A172 (cell line): ENCODE measurements at places on chromosomes 1 and 21.

GRCh38 chr1:55913565-55913964 lies 665.8 kb downstream of the PLPP3 start:
- DNase-seq: no peak

- peak; percentile 75 for DNase-seq
These were observed 75.0 kb downstream of the ATP6V1G3 start for GRCh38 chr1:198465201-198466144.

DNA sequence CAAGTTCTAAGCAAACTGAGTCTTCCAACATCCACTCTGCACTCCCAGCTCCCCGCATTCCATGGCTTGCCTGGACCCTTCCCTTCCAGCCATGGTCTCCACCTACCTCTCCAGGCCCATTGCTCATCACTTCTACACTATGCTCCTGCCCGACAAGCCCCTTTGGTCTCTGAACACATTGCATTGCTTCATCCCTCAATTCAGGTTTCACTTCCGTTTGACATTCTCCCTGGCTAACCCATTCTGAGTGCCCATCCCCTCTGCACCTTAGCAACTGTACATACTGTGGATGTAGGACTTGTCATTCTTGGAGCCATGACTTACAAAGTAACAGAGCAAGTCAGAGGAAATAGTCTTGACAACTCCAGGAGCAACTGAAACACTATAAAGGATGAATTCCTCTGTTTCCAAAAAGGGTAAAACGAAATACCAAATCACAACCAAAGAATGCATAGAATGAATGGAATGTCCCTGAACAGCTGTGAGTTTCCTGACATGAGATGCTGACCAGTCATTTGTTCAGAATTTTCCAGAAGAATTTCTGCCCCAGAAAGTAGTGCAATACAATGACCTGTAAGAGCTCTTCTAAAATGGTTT lies 66.7 kb downstream of the KCNJ6 start:
- DNase-seq: peak; percentile 84

GRCh38 chr1:229554886-229555621 lies 3.5 kb downstream of the ABCB10 start:
- DNase-seq: no peak

DNA sequence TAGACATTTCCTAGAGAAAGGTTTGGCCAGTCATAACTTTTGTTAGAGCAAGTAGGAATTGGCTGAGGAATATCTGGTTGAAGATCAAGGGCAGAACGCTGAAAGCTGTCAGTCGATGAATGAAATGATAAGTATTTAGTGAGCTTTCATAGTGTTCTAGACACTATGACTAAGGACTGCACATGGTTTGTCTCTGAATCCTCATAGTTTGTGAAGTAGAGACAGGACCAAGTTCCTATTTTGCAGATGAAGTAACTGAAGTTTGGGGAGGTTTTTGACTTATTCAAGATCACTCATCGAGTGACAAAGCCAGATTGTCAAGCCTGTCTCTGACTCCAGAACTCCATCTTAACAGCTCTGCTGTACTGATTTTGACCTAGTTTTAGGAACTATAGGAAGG lies 4.7 kb downstream of the ELOA start:
- no peak for DNase-seq

DNA sequence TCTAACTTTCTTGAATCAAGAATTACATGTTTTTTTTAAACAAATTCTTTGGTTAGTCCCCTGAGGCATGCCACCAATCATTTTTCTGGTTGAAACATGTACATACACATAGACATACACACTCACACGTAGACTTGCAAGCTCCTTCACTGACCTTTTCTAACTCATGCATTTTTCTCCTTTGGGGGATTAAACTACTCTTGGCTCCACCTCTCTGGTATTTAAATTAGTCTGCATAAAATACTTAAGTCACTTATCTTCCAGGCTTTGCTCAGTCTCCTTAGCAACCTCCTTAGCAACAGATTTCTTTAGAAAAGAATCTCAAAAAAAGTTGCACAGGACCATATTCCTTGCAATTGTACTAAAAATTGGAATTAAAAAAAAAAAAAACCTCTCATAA lies 440.9 kb upstream of the LRRC7 start:
- no peak for DNase-seq

DNA sequence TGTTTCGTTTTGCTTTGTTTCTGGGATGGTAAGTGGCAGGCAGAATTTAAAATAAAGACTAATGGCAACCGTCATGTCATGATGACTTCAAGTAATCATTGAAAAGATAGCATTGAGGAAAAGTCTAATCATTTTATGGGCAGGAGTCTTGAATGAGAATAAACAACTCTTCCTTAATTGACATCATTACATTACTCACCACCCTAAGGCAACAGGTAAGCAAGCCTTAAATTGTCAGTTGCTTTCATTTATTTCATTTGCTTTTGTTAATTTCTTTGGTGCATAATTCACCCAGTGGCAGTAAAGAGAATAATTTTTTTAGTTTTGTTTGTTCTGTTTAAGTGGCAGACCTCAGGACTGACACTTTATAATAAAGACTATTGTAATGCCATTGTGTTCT lies 669.0 kb downstream of the RWDD3 start:
- DNase-seq: no peak

DNA sequence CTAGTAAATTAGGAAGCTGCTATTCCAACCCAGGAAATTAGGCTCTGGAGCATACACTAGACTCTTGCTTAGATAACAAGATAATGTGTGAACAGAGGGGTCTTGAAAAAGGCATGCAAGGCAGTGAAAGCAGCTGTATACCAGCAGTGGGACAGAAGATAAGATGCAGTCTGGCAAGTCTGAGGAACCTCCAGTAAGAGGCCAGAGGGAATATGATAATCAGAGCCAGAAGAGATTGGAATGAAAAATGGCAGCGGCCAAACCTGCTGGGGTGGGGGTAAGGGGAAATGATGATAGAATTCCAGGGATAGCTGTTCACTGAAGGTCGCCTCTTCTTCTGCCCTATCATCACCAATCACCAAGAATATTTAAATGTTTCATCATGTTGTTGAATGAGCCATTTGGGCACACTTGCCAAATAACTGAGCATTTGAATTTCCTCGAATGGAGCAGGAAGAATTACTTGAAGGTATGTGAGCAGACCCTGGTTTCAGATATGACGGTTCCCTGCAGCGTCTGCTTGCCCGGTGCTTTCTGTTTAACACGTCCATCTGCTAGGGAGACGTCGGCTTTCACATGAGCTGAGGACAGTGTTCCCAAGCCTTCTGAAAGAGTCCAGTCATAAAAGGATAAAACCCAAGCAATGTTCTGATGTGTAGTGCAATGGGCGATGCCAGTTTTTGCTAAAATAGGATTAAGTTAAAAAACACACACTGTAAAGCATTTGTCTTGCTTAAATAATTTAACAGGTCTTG lies 173.3 kb downstream of the RWDD3 start:
- DNase-seq: no peak

- DNase-seq: no peak
These were observed 338.2 kb upstream of the VAMP3 start for GRCh38 chr1:7432900-7433380.

DNA sequence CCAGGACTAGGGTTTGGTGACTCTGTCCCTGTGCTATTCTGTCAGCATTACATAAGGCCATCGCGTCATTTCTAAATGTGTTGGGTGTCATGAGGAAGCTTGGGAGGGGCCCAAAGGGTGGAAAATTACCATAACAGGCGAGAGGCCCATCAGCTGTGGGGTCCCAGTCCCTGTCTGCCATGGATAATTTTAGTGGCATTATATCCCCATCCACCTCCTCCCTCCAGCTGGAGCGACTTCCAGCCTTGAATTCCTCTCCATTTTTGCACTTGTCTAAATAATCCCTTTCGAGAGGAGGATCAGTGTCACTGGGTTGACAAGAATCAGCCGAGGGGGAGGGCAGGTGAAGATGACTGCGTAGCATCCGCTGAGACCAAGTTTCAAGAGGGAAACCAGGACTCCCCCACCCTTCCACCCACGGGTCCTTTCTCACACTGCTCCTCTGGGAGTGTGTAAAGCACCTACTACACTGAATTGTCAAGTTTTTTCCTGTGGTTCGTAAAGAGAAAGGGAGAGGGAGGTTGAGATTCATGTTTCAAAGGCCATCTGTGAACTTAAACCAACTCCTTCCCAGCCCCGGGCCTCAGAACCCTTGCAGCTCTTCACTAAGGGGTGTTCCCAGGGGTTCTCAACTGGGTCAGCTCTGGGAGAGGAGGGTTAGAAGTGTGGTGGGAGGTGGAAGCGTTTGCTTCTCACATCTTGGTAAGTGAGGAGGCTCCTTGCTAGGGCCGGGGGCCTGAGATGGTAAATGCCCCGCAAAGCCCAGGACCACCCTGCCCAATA lies 29.2 kb downstream of the VASH2 start:
- no peak for DNase-seq

- no peak for DNase-seq
These were observed 54.4 kb downstream of the KCNAB2 start for GRCh38 chr1:6099787-6100765.

GRCh38 chr1:17276568-17276967 lies 27.7 kb downstream of the PADI3 start:
- DNase-seq: peak; percentile 60

- DNase-seq: no peak
These were observed 6.2 kb downstream of the ADAMTSL4 start for GRCh38 chr1:150555198-150555970.

GRCh38 chr1:64471218-64472039 lies 1.5 kb downstream of the CACHD1 start:
- DNase-seq: no peak

DNA sequence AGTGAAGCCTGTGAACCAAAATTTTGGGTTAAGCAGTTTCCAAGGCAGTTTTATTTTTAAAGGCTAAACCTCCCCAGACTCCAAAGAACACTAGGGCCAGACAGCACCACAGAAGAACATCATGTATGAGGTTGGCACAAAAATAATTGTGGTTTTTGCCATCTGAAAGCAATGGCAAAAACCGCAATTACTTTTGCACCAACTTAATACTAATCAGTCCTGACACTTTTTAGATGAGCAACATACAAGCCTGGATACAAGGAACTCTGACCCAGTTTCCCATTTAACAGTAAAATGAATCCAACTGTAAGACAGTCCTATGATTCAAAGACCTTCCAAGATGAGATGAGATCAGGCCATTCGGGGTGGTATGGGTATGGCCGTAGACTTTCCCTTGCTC lies 46.8 kb downstream of the CNIH3 start:
- DNase-seq: no peak

DNA sequence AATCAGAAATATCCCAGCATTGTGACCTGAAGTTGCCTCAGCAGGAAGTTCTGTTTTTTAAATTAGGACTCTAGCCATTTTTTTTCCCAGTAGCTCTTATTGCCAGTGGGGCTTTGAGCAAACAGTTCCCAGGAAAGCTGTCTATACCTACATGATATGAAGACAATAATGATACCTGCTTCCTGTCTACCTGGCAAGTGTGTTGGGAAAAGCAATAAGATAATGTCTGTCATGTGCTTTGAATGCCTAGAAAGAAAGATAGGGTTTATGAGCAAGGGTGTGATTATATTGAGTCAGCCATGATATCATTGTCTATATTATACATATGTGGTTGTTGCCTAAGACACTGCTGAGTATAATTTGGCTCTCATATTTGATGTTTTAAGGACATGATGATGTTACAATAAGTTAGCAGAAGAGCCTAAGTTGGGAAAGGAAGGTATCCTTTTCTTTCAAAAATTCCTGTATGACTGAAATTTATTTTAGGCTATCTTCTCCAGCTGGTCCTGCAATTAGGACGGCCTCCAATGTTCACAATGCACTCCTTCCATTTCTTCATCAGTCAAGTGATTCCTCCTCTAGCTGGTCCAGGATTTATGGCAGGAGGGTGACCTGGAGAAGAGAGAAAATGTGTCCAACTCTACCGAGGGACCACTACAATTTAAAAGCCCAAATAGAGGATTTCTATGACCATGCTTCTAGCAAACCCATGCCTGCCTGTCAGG lies 99.6 kb upstream of the CDC42BPA start:
- no peak for DNase-seq

GRCh38 chr1:169890761-169891538 lies 2.7 kb downstream of the SCYL3 start:
- DNase-seq: peak; percentile 48

- DNase-seq: no peak
These were observed 59.9 kb downstream of the UBE2U start for GRCh38 chr1:64263335-64263734.

DNA sequence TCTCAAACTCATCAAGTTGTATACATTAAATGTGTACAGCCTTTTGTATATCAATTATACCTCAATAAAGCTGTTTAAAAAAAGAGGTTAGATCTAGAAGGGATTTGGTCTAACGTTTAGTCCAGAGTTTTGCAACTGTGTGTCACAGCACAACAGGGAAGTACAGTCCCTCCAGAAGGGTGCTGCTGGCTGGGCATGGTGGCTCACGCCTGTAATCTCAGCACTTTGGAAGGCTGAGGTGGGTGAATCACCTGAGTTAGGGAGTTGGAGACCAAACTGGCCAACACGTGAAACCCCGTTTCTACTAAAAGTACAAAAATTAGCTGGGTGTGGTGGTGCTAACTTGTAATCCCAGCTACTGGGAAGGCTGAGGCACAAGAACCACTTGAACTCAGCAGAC lies 78.3 kb upstream of the HAO2 start:
- DNase-seq: no peak

- DNase-seq: no peak
These were observed 196.0 kb upstream of the NCAM2 start for GRCh38 chr21:20802201-20802600.

- no peak for DNase-seq
These were observed 883 bp downstream of the CHODL start for GRCh38 chr21:18245464-18245967.

- peak; percentile 33 for DNase-seq
These were observed 62.8 kb downstream of the NGF start for GRCh38 chr1:115275216-115275615.

DNA sequence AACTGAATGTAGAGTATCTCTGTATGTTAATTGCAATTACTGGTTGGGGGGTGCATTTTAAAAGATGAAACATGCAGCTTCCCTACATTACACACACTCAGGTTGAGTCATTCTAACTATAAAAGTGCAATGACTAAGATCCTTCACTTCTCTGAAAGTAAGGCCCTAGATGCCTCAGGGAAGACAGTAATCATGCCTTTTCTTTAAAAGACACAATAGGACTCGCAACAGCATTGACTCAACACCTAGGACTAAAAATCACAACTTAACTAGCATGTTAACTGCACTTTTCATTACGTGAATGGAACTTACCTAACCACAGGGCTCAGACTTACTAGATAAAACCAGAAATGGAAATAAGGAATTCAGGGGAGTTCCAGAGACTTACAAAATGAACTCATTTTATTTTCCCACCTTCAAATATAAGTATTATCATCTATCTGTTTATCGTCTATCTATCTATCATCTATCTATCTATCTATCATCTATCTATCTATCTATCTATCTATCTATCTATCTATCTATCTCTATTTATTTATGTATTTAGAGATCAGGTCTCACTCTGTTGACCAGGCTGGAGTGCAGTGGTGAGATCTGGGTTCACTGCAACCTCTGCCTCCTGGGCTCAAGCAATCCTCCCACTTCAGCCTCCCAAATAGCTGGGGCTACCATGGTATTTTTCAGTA lies 47.8 kb downstream of the CHML start:
- peak; percentile 88 for DNase-seq

DNA sequence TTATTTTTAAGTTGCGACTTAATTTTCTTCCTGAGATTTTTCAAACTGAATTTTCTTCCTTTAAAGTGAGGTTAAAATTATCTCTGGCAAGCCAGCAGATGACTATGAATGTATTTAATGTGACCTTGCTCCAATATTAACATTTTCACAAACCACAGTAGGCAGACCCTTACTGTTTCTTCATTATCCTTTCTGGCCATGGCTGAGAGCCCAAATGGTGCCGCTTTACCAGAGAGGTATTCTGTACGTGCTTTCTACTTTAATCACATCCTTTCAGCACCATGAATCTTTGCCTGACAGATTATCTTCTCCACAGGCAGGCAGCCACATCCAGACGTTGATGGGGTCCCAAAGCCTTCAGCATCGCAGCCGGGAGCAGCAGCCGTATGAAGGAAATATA lies 129.6 kb downstream of the LRRC40 start:
- peak; percentile 38 for DNase-seq
